ENCODE measurements at places on chromosomes 4 and X.

DNA sequence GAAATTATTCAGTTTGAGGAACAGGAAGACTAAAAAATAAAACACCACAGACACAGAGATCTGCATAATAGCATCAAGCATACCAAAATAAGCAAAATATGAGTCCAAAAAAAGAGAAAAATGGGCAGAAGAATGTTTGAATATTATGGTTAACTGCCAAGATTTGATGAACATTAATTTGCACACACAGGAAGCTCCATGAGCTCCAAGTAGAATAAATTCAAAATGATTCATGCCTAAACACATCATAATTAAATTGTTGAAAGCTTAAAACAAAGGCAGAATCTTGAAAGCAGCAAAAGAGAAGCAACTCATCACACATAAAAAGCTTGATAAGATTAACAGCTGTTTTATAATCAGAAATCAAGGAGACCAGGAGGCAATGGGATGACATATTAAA is 156.6 kb upstream of the ARSJ start:
- no peak for DNase-seq

GRCh38 chr4:40536032-40536431 is 93.6 kb downstream of the RBM47 start:
- no peak for DNase-seq

- no peak for DNase-seq
Observed at GRCh38 chr4:113773756-113774155, 12.2 kb upstream of the CAMK2D start.

- DNase-seq, result no peak
Observed at GRCh38 chrX:77436271-77436670, 10.9 kb upstream of the FGF16 start.
